NCI-H2107 (cell line): ENCODE measurements at places on chromosomes 4 and X.

DNA sequence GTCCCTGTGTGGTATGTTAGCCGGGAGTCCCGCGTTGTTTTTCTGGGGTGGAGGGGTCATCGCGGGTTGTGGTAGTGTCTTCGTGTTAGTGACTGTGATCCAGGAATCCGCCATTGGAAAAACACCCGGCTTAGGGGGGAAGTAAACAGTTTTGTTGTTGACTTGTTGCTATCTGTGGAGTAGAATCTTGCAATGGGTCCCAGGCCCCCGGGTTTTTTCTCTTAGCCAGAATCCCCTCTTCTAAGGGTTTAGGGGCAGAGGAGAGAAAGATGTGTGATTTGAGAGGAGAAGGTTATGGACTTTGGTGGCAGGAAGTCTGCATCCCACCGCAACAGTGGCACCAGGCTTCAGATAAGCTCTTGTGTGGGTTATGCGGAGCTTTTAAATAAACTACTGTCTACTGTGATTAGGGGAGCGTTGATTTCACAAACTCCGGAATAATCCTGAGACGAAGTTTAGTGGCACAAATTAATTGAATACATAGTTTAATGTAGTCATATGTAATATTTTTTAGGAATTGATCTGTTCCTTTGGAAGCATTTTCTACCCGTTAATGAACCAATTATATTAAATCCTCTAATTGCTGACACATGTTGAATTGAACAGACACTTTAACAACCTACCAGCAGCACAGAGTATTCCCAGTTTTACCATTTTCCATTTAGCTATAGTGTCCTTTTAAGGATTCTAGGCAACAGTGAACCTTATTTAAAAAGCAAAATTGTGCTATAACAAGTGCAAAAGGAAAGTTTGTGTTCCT is 1.4 kb downstream of the DDX3X start:
- DNase-seq: no peak

- DNase-seq: no peak
Measured at GRCh38 chr4:188195389-188195985, 56.2 kb downstream of the TRIML1 start.

DNA sequence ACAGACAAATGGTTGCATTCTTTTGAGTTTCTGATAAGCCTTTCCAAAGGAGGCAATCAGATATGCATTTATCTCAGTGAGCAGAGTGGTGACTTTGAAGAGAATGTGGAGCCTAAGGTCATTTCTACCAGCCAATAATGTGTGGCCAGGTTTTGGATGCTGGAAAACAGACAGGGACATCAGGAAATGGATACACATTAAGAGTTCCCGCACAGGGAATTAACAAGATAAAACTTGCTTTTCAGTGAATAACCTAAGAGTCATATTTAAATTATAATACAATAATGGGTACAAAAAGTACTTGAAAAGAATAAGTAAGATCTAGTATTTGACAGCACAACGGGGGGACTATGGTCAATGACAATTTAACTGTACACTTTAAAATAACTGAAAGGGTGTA is 492.3 kb upstream of the FAM241A start:
- no peak for DNase-seq

GRCh38 chrX:138923805-138924204 is 212.3 kb upstream of the FGF13 start:
- DNase-seq: no peak

DNA sequence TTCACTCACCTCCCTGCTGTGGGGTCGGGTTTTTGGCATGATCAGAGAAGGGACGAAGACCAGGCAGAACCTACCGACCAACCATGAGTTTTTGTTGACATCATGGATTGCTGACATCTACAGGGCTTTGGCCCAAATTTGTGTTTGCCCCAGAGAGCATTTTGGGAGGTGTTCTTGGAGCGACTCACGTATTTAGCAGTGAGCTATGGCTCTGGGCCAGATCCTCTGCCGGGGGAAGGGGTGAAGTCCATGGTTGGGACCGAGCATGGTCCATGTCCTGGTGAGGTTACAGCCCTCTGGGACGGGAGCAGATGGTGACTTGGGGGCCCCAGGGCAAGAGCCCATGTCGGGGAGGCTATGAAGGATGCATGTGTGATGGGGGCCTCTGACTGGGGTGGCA is 17.4 kb downstream of the SORCS2 start:
- no peak for DNase-seq

- no peak for DNase-seq
Measured at GRCh38 chr4:3869174-3869572, 103.0 kb downstream of the ADRA2C start.

DNA sequence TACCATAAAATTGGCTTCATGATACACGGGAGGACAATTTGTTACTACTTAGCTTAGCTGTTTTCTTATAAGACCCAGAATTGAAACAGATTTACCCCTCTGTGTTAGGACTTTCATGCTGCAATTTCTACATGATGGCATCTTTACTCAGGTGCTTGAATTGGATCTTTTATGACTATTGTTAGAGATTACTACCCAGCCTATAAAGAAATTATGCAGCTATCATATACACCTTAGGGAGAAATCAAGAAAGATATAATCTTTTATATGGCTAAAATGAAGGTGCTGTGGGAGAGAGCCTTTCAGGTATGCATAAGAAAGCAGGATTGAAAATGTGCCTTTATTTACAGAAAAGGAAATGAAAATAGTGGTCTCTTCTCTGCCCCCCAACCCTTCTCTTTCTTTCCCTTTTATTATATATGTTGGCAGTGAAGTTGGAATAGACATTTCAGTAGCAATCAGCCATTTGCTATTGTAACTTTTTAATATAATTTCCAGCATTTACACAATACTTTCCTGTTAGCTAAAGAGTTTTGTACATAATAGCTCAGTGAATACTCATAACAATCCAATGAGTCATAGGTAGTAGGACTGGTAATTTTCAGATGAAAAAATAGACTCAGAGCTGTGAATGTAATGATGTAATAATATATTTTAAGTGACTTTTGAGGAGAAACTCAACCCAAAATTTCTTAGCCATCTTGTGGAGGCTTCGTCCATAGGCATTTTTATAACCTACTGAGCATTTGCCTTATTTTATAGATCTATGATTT is 311.8 kb downstream of the ADGRL3 start:
- no peak for DNase-seq

GRCh38 chr4:99811850-99812249 is 4.8 kb upstream of the DAPP1 start:
- no peak for DNase-seq

- no peak for DNase-seq
Measured at GRCh38 chr4:53855581-53856250, 208.7 kb downstream of the CHIC2 start.
